Stimulated activated CD4-positive, alpha-beta T cell treated with anti-CD3 and anti-CD28 coated beads, TNF-alpha, amount 100 ng/mL, for 24 hours (primary cell): ENCODE measurements at places on chromosomes 6 and 20.

DNA sequence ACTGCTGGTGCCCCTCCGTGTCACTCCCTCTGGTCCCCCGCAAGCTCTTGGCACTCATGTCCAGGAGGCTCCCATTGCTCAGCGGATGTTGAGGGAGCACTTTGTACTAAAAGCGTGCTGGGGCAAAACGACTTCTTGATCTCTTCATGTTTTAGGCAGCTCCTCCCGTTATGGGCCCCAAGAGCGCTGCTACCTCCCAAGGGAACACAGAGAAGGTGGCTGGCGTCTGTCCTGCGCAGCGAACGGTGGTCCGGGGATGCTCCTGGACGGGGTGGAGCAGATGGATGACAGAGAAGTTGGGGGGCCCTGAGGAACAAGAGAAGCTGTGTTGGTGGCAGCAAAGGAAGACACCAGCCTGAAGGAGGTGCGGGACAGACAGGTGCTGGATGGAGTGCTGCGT is 99.8 kb downstream of the TMEM242 start:
- DNase-seq, result no peak

DNA sequence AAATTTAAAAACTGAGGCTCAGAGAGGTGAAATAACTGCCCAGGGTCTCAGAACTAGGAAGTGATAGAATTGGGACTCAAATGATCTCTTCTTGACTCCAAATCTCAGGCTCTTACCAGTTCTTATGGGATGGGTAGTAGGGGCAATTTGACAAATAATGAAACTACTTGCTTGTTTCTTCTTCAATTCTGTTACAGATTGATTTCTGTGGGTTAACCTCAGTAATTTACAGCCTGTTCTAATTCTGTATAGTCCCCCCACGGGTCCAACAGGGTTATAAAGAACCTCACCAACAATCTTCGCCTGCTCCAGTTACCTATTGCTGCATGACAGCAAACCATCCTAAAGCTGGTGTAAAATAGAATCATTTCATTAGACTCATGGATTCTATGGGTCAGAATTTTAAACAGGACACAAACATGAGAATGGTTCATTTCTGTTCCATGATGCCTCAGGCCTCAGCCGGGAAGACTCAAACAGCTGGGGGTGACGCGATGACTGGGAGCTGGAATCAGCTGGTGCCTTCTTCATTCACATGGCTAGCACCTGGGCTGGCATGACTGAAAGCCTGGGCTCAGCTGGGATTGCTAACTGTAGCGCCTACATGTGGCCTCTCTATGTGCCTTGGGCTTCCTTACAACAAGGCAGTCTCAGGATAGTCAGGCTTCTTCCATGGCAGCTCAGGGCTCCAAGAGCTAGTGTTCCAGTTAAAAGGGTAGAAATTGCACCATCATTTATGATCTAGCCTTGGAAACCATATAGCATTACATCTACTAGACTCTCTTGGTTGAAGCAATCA is 6.6 kb upstream of the WFDC2 start:
- no peak for DNase-seq

DNA sequence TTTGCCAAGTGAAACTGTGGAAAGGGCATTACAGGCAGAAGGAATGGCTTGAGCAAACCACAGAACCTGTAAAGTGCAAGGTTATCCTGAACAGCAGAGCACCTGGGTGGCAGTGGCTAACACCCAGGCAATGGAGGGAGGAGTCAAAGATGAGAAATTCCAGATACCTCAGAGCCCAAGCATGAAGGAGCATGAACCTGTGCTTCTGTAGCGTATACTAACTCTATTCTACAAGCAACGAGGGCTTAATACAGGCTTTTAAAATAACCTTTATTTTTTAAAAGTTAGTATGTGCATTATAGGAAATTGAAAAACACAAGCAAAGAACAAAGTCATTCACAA is 77.0 kb downstream of the CNBD2 start:
- no peak for DNase-seq

GRCh38 chr6:36358226-36358915 is 21.7 kb upstream of the BNIP5 start:
- no peak for DNase-seq

DNA sequence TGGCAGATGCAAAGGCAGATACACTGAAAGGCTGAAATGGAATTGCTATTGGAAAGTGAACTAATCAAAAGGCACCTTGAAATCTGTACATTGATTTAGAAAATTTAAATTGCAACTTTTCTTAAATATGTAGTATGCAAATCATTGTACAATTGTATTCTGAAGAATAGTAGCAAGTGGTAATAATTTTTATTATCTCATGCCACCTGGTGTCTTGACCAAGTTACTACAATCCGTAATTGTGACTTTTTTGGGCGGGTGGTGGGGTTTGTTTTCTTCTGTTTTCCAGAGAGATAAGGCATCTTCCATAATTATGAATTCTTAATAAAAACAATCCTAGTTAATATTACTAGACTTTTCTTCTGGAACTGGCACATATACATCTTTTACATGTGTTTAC is 12.5 kb upstream of the BCKDHB start:
- DNase-seq, result no peak

GRCh38 chr20:59118855-59119254 is 44.8 kb upstream of the ZNF831 start:
- DNase-seq, result no peak

DNA sequence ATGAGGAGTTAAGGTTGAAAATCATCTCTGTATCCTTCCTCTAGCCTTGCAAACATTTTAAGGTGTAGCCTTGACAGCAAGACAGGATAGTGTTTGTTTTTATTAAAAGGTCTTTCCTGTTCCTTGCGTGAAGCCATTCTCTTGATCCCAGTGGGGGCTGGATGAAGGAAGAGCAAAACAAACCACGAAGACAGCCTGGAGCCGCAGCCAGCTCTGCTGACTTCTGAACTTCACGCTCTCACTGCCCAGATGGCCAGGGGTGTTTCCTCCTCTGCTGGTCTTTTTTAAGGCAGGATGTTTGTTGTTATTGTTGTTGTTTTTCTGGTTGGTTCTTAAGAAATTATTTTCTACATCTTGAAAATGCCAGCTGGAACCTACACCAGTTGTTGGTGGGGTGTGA is 156.4 kb downstream of the MTHFD1L start:
- no peak for DNase-seq

- DNase-seq, result no peak
These were observed 8.0 kb downstream of the LAMA5 start for GRCh38 chr20:62359043-62359490.

DNA sequence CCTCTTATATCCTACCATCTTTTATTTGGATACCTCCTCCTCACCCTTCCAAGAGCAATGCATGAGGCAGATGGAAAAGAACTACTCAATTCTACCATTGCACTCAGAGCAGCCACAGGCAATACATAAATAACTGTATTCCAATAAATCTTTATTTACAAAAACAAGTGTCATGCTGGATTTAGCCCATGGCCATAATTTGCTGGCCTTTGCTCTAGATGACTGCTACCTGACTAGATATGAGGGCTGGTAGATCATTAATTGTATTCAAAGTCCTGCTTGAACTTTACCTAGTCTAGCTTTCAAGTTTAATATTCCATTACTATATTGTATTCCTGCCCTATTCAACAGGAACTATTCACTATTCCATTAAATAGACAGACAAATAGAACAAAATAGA is 37.1 kb downstream of the AFG1L start:
- DNase-seq, result no peak

DNA sequence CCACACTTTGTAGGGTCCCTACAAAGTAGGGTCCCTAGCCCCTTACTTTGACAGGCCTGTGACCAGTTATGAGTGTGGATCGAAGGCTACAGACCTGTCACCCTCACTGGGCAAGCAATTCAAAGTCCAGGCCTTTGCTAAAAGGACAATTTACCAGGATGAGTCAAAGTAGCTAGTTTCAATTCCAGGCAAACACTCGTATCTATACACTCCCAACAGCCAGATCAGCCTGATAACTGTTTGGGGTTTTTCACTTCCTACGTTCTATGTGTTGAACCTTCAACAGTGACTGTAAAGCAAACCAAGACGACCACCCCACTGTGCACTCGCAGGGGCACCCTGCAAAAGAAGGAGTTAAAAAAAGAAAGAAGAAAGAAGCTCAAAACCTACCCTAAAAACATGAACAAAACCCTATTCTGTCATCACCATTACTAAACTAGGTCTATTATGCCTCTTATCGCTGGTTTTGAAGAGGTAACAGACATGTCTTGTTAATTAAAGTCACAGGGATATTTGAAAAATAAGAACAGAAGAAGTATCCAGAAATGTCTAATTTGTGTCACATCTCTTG is 3.2 kb downstream of the GFOD1 start:
- DNase-seq, result no peak

- no peak for DNase-seq
These were observed 233.4 kb upstream of the ID4 start for GRCh38 chr6:19603721-19604120.

DNA sequence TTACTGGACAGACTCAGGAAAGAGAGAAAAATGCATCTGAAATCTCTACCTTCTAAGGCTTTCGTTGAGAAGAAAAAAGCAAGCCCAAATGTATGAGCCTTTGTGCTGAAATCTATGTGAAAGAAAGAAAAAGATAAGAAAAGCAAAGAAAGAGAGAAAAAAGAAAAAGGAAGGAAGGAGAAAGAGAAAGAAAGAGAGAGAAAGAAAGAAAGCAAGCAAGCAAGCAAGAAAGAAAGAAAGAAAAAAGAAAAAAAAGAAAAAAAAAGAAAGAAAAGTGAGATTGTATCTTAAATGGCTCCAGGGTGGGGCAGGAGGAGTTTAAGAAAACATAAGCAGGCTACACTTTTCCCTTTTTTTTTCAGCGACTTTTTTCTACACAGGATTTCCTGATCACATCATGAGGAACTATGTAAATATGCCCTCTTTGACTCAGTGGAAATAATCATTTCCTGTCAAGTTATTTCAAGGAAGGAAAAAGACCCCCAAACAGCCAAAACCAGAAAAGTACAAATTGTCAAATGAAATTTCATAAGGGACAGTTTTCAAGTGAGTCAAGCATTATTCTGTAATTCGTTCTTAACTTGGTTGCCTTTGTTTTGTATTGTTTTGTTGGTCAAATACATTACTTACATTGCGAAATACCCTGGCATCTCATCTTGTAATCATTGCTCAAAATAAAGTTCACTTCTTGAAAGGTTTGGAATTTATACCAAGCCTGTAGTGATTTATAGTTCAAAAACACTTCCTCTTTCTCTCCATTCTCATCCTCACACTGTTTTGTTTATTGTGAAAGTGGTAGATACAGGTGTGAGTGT is 79.5 kb upstream of the RNF217 start:
- no peak for DNase-seq

DNA sequence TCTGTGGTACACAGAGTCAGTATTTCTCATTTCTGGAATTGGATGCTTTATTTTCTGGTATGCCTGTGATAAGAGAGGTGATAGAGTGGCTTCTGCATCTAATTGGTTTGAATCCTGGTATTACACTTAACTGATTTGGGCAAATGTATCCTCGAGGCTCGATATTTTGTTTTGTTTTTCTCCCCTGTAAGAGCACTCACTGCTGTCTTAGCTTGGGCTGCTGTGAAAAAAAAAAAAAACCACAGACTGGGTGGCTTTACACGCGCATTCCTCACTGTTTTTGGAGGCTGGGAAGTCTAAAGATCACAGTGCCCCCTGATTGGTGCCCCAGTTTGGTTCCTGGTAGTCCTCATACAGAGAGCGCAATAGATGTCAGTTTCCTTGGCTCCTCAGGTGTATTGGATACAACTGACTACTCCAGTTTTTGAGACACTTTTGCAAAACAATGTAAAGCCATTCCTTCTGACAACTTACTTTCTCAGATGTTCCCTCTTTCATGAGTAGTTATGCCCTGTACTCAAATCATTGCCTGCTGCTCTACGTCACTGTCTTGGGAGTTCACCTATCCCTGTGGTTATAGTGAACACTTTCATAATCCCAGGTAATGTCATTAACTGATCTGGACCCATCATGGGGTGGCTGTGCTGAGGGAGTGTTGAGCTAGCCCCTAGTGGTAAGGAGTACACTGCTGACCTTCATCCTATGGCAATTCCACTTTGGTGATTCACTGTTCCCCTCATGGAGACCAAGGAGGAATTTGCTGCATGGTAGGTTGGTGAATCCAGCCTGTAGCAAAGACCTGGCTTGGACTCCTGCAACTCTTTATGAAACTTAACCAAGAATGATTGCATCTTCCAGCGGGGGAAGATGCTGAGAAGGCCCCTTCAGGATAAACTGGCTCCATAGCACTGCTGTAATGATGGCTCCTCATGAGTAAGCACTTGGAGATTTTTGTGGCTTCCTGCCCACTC is 3.5 kb upstream of the ACAT2 start:
- DNase-seq, result no peak

- DNase-seq, result no peak
These were observed 1674.9 kb downstream of the HACE1 start for GRCh38 chr6:103184776-103185175.

- no peak for DNase-seq
These were observed 96.7 kb upstream of the OPRM1 start for GRCh38 chr6:153942361-153942760.

DNA sequence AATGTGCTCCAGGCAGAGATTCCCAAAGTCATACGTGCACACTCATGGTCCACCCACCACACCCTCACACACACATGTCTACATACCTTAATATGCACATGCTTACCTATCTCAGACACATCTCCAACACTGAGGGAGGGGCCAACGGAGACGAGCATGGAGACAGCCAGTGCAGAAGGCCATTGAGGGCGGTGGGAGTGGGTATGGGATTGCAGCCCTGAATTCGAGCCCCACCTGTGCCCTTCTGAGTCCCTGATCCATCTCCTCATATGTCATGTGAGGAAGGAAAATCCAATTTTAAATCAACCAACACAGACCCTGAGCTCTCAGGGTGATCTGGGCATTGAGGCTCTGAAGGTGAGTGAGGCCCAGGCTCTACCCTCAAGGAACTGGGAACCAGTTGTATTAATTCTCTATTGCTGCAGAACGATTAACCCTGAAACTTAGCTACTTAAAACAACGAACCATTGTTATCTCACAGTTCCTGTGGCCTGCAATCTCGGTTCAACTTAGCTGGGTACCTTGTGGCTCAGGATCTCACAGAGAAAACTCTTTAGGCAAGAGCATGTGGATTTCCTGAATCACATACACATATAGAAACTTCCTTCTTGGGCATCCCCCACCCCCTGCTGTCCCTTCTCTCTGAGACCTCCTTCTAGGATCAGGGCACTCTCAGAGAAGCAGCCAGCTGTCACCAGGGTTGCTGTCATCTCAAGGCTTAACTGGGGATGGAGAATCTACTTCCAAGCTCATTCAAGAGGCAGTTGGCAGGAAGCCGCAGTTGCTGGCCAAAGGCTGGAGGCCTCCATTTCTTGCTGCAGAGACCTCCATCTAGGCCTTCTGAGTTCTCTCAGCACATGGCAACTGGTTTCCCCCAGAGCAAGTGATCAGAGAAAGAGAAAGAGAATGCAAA is 28.3 kb downstream of the GLP1R start:
- DNase-seq, result no peak
